A549 treated with GW870086 at 1 μM for 4 hours (cell line): ENCODE measurements at places on chromosomes 5 and 9. TPM values are rescaled to one million over a fixed set of nuclear protein-coding genes. Genes with fewer than 3 reads are reported as not detected.

TNIP1 gene
- total RNA-seq, result 139 to 162 TPM (median 151 TPM) in 5 replicates

SNCAIP gene
- not detected in 5 replicates for total RNA-seq

TDRD7 gene
- 9.8 to 13.5 TPM (median 12.9 TPM) in 5 replicates for total RNA-seq

ECM2 gene
- total RNA-seq, result 0.06 to 0.18 TPM (median 0.10 TPM) in 5 replicates

PCDHGB6 gene
- 0.07 to 0.16 TPM (median 0.12 TPM) in 5 replicates for total RNA-seq

PCA3 gene
- not detected in 5 replicates for total RNA-seq

IFNB1 gene
- total RNA-seq, result not detected in 5 replicates

SLC1A3 gene
- 0.07 to 0.09 TPM in 2 of 5 replicates, not detected in the others for total RNA-seq

PLPP7 gene
- 0.09 TPM in 1 of 5 replicates, not detected in the others for total RNA-seq

FUT7 gene
- total RNA-seq, result 0.06 TPM in 1 of 5 replicates, not detected in the others

PTGR1 gene
- total RNA-seq, result 326 to 352 TPM (median 336 TPM) in 5 replicates

TMEM245 gene
- 38.6 to 56.5 TPM (median 50.9 TPM) in 5 replicates for total RNA-seq

FRRS1L gene
- 0.13 to 0.51 TPM (median 0.19 TPM) in 5 replicates for total RNA-seq

GPX8 gene
- total RNA-seq, result 30.5 to 40.2 TPM (median 36.6 TPM) in 5 replicates

TTLL11 gene
- total RNA-seq, result 3.7 to 4.9 TPM (median 3.9 TPM) in 5 replicates

DHFR gene
- total RNA-seq, result 44.9 to 64.8 TPM (median 53.2 TPM) in 5 replicates

FAM221B gene
- total RNA-seq, result not detected in 5 replicates

SAXO1 gene
- total RNA-seq, result not detected in 5 replicates

SEMA6A gene
- total RNA-seq, result 0.06 to 0.27 TPM (median 0.11 TPM) in 4 of 5 replicates, not detected in the other

PDZD2 gene
- total RNA-seq, result 0.10 to 0.79 TPM (median 0.38 TPM) in 5 replicates

PCDHGA2 gene
- total RNA-seq, result 0.45 to 0.72 TPM (median 0.70 TPM) in 5 replicates

SPINK13 gene
- not detected in 5 replicates for total RNA-seq

MARCOL gene
- total RNA-seq, result not detected in 5 replicates

SOX30 gene
- total RNA-seq, result 0.07 to 0.10 TPM in 2 of 5 replicates, not detected in the others

ZNF354B gene
- total RNA-seq, result 3.2 to 5.4 TPM (median 5.0 TPM) in 5 replicates

BTNL8 gene
- not detected in 5 replicates for total RNA-seq
